ENCODE measurements at places on chromosomes 4 and X.
A peak's percentile ranks its signal among the peaks of the same experiment; 100 is the strongest.

DNA sequence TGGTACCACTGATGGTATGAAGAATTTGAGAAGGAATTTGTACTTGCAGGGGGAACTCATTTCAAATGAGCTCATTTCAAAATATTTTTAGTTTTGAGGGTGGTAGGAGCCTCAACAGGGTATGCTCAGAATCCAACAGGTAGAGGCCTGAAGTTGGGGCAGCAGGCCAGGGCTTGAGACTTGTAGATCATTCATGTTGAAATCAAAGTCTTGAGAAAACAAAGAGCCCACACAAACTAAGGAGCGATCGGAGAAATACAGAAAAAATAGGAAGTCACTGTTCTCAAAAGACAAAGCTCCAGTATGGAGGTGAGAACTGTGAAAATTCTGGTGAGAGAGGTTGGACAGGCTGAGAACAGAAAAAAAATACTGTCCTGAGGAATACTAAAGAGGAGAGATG, 979 bp upstream of the SLC9A6 start:
- no peak for DNase-seq

DNA sequence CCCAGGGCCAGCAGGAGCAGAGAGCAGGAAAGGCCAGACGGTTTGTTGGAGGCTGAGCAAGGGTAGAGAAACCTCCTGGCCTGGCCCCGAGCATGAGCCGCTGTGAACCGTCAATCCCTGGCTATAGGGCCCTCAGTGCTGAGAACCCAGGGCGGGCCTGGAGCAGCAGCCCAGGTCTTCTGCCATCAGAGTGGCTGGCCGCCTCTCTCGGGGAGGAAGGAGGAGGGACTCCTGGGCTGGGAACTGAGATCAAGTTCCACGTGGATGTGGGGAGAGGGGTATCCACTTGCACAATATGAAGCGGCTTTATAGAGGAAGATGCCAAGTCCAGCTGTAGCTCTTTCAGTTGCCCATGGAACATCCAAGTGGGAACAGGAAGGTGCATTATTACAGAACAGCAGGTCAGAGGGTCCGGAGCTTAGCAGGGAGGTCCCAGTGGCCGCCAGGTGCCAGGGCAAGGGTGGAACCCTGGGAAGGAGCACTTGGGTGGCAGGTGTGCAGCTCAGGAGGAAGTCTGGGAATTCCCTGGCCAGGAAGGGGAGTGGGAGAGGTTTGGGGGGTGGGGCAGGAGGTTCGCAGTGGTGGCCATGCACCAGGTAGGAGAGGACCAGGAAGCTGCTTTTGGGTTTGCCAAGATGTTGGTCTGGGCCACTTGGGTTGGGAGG, 31.7 kb upstream of the CRMP1 start:
- DNase-seq, result no peak

- no peak for DNase-seq
These were observed 2.4 kb downstream of the HADH start for GRCh38 chr4:107991945-107992630.

GRCh38 chrX:34734383-34734782, 77.3 kb upstream of the TMEM47 start:
- peak; percentile 45 for DNase-seq

- DNase-seq, result no peak
These were observed 48.9 kb downstream of the PDLIM5 start for GRCh38 chr4:94500685-94501084.

GRCh38 chr4:53962516-53963225, 101.7 kb downstream of the CHIC2 start:
- DNase-seq, result peak; percentile 76

- peak; percentile 63 for DNase-seq
These were observed 103.6 kb downstream of the SORBS2 start for GRCh38 chr4:185708348-185708747.

- DNase-seq, result no peak
These were observed 6.7 kb downstream of the LAMP2 start for GRCh38 chrX:120462370-120462769.

All from EH (cell line).